ENCODE measurements at places on chromosomes 13 and 19. TPM values are rescaled to one million over a fixed set of nuclear protein-coding genes. Genes with fewer than 3 reads are reported as not detected.

DNA sequence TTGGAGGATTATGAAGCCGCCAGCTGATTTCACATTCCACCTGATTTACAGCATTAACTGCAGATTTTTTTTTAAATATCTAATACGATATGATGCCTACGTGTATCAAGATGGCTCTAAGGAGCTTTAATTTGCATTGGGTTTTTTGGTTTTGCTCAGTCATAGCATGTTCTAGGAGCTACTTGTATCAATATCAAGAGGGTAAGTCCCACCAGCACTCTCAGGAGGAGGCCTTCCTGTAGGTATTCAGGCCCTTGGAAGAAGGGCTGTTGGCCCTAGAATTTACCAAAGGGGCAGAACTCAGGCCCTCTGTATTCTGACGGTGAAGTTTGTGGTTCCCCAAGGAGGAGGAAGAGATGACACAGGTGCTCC, 97.2 kb upstream of the IPO5 start:
- no peak for DNase-seq

Gene BORA
- polyA plus RNA-seq, result 2.9 TPM

- no peak for DNase-seq
Measured at GRCh38 chr13:23430664-23431063, 2.8 kb downstream of the SACS start.

Gene CCDC8
- polyA plus RNA-seq, result 5.2 TPM

DNA sequence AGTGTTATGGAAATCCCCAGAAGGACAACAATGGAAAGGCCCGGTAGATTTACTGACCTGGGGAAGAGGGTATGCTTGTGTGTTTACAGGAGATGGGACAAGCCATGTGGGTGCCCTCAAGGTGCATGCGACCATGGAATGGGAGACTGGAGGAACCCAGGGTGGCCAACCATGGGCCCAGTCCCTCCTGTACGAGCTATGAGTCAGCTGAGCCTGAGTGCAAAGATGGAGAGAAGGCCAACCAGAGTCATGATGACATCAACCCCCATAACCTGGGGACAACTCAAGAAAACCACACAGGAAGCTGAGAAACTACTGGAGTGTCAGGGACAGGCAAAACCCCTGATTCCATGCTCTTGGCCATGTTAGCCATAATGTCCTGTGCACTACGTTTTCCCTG, 7.8 kb downstream of the ZNF350 start:
- no peak for DNase-seq

GRCh38 chr19:3071768-3072167, 9.5 kb upstream of the TLE5 start:
- DNase-seq, result no peak

Gene ZNF726
- polyA plus RNA-seq, result 0.82 TPM

Gene CGB8
- polyA plus RNA-seq, result not detected
